ENCODE measurements at places on chromosomes 6 and 20.

DNA sequence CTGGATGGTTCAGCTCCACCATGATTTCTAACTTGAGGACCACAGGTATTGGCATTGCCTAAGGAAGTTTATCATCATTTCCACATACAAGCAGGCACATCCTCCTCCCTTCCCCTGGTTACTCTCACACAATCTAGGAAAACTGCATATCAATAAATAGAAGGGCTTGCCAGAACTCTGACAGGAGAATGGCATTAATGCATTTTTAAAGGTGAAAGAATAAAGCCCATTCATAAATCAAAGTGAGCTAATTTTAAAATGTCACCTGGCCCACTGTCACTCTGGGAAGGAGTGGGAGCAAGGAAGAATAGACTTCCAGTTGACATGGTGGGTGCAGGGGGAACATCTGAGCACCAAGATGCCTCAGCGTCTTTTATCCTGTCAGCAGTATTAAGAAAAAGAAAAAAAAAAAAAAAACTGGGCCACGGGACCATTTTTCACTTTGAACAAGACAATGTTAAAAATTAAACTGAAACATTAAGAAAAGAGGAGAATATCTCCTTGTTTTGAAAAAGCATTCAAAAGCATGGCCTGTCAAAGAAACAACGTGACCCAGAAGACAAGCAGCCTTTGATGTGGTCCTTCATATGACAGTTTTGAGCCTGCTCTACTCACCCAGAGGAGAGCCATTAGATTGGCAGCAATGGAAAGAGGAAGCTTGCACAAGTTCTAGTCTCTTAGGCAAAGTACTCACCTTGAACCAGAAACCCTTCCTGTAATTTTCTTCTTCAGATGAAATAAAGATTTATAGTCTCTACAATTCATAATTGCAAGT, 39.3 kb upstream of the SMLR1 start:
- no peak for DNase-seq

DNA sequence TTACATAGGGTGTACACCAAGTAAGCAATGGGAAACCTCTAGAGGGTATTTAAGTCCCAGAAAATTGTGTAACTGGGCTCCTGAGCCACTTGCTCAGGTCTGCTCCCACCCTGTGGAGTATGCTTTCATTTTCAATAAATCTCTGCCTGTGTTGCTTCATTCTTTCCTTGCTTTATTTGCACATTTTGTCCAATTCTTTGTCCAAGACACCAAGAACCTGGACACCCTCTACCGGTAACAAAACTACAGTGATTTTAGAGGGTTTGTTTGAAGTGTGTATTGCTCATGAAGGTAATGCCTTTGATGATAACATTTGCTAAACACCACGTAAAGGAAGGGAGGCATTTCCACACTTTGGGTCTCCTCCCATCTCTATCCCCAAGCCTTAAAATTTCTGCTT, 46.2 kb downstream of the MYB start:
- no peak for DNase-seq

GRCh38 chr6:85113934-85114580, 335.8 kb upstream of the NT5E start:
- no peak for DNase-seq

DNA sequence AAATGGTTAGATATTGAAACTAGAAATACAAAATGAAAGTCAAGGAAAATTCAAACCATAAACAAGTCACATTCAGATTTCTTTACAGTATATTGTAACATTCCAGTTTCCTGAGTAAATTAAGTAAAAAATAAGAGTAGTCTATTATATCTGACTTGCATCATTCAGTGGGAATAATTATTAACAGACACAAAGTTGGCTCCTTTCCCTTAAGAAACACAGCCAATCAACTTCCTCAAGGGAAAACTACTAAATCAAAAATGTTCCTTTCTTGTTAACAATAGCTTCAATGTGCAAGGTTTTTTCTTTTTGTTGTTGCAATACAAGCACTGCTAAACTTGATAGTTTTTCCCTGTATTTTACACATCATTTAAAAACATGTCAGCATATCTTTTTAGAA, 33.2 kb downstream of the DNAAF9 start:
- DNase-seq = no peak

- no peak for DNase-seq
Measured at GRCh38 chr20:20083807-20084206, 31.5 kb downstream of the CFAP61 start.

DNA sequence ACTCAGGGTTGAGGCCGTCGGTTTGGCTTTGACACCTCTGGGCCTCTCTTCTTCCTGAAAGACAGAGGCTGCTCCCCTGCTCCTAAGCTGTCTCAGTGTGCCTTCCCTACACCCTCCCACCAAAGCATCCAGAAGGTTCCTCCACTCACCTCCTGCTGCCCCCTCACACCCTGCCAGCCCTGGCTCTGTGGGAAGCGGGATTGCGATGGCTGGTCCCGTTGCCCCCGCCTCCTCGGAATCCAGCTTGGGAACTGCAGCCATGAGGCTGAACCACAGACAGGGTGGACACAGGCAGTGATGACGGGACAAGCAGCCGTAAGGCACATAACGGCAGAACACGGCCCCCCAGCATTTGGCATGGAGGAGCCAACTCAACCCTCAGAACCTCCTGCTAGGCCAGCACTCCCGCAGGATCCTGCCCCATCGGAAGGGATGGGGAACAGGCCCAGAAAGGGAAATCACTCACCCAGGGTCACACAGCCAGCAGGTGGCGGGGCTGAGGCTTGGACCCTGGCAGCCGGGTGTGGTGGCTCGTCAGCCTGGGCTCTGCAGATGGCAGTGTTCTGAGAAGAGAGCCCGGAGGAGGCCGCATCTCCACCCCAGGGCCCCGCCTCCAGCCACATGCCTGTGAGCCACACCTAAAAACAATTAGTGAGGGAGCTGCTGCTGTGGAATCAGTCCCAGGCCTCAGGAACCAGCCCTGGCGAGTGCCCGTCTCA, 139.6 kb downstream of the PHACTR3 start:
- no peak for DNase-seq

DNA sequence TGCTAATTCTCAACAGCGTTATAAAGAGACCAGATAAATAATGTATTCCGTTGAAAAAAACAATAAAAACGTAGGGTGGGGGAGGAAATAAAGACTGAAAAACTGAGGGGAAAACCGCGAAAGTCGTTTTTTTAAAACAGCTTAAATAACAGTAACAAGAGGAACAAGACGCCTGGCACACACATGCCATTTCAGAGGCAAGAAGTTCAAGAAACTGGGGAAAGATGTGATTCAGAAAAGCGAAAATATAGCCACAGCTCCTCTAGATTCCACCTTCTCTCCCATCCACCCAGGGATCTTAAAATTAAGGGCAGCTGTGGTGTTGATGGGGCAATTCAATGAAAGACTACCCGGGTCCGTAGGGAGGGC, 1.3 kb downstream of the EPB41L2 start:
- no peak for DNase-seq

GRCh38 chr6:166420351-166420750, 37.6 kb upstream of the MPC1 start:
- no peak for DNase-seq

DNA sequence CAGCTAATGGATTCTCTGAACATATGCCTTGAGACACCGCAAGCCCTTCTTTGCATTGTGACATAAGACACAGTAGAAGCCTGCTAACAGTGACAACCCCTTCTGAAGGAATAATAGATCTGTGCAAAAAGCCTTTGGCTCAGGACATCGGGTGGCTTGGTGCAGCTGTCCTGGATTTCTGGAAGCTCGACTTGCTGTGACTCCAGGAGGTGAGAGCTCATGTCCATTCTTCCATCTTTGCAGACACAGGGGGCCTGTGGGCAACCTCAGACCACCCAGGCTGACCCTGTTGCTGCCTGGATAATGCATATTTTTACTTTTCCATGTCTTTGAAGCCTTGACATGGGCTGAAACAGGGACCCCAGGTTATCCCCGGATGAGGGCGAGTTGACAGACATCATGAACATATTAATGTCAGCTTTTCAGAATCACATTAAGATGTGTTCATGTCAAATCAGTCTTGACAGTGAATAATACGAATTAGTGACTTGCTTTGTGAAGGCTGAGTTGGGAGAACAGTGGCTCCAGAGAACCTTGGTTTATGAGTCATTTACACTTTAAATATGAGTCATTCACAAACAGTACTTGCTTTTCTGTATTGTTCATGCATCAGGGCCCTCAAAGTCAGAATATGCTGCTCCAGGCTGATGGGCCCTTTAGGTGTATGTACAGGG, 66.8 kb upstream of the IYD start:
- no peak for DNase-seq

- no peak for DNase-seq
Measured at GRCh38 chr6:118216751-118217150, 309.7 kb downstream of the SLC35F1 start.

GRCh38 chr6:132136981-132137380, 185.8 kb upstream of the CCN2 start:
- no peak for DNase-seq

- DNase-seq = peak; percentile 84
Measured at GRCh38 chr20:63863798-63864544, 1.1 kb upstream of the TPD52L2 start.

GRCh38 chr6:2862712-2863181, 21.1 kb upstream of the SERPINB1 start:
- DNase-seq = no peak

DNA sequence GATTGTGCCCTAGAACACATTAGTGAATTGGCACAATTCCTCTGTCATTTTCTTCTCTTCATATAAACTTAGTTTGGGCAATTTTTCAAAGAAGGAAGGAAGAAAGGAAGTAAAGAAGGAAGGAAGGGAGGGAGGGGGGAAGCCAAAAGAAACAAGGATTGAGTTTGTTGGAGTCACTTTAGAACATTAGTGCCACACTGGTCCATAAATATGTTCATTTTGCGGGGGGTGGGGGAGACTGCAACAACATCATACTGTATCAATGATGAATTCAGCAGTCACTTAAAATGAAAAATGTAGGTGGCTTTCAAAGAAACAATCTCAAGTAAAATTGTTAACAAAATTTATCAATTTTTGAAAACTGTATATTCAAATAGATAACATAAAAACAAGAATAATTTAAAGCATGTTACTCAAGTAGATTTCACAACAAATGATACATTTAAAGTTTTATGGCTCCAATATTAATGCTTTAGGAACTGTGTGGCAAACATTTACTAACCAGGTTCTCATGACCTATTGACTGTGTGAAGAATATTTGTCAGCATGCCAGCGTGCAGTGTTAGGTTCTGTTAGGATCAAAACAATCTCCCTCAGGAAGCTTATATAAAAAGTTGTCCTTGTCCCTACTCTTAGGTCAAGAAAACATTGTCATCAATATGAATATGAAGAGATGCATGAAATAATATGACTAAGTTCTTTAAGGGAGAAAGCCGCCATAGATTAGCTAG, 208.1 kb upstream of the AGPAT4 start:
- no peak for DNase-seq

- peak; percentile 54 for DNase-seq
Measured at GRCh38 chr6:149925974-149926777, 3.3 kb upstream of the RAET1G start.

GRCh38 chr6:166308033-166308768, at the start of gene PRR18:
Gene PRR18 (minus strand): TSS chr6:166308392. CDS start chr6:166308142, 250 bp downstream.
- DNase-seq = no peak

- no peak for DNase-seq
Measured at GRCh38 chr20:6074145-6074561, 20.3 kb upstream of the LRRN4 start.

DNA sequence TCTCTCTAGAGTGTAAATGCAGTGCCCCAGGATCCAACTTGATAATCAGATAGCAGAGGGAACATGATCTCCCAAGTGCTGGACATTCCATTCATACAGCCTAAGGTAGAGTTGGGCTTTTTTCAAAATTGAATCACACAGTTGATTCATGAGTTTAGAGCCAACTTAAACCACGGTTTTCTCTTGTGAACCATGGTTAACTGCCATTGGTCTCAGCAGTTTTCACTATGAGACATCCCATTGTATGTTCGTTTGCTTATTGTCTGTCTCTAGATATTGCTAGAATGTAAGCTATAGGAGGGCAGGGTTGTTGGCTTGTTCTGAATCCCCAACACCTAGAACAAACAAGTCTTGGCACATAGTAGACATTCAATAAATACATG, 37.2 kb upstream of the TAF8 start:
- no peak for DNase-seq

- DNase-seq = no peak
Measured at GRCh38 chr6:167152862-167153261, 4.9 kb downstream of the GPR31 start.

- DNase-seq = no peak
Measured at GRCh38 chr6:169250660-169251059, 3.0 kb downstream of the THBS2 start.

- no peak for DNase-seq
Measured at GRCh38 chr6:25981568-25982263, 19.1 kb downstream of the TRIM38 start.

- DNase-seq = no peak
Measured at GRCh38 chr20:9736373-9736772, 102.5 kb downstream of the PAK5 start.

DNA sequence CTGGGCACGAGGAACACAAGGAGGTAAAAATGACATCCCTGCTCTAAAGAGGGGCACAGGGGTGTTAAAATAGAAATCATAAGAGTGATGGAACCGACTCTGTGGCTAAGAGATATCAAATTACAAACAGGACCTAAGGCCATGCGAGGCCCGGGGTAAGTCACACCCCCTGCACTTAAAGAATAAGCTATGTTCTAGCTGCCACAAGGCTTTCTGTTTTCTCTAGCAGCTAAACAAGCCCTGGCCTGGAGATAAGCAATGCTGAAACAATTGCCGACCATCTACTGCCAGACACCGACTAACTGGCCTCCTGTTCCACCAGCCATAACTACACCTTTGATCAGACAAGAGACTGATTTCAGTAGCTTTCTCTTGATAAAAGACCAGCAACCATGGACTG, 32.4 kb downstream of the MDGA1 start:
- no peak for DNase-seq

DNA sequence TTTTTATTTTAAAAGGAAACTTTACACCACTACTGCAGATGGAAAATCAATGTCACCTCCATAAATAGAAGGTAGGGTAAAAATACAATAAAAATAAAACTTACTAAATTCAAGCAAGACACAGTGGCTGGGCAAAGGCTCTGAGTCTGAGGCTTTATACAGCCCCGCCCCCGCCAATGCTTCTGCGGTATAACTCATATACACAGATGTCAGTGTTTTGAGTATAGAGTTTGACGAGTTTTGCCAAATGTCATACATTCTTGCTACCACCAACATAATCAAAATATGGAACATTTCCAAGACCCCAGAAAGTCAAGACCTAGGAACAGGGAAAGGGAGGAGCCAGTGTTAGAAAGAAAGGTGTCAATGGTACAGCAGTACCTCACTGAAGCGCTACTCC, 12.8 kb downstream of the NFATC2 start:
- DNase-seq = no peak

GRCh38 chr20:57536771-57537724, 12.1 kb upstream of the CTCFL start:
- no peak for DNase-seq

DNA sequence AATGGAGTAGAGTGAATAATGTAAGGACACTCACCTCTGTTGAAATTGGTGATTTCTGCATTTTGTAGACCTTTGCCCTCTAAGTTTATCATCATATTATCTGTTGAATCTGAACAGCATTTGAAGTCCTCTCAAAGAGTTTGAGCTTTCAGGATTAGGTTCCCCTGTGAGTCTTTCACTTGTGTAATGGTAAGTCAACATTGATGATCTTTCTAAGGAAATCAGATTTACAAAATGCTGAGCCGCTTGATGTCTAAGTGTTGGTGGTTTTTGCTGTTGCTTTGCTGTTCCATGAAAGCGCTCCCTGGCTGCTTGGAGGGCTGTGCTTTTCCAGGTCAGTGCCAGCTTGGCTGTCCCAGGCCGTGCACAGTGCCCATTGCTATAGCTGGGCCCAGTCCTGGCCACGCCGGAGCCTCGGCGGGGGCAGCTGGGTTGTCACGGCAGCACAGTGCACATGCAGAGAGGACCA, 33.8 kb upstream of the KIF25 start:
- no peak for DNase-seq

GRCh38 chr20:48288930-48289507, 503.7 kb upstream of the SULF2 start:
- DNase-seq = no peak
